ENCODE measurements at places on chromosomes 12 and 14.

DNA sequence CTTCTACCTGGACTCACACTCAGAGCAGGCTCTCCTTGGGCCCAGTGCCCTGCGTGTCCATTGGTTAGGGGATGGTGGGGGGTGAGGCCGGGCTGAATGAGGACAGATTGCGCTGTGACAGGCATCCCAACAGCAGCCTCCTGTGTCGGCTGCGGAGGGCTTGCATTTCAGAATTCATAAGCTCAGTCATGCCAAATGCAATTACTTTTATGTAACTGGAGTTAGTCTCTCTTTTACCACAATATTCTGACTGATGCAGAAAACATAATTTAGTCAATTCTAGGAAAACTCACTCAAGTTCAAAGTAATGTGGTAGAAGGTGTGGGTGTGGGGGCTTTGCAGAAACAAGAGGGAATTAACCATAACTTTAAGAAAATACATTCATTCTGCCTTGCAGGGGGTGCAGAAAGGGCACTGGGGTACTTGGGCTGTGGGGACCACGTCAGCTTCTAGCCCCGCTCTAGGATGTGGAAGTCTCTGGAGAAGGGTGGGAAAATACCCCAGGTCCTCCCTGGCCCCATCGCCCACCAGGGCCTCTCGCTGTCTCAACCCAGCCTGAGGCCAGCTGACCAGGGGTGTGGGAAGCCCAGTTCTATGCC lies 257.7 kb downstream of the ADGRD1 start:
- no peak for DNase-seq

- DNase-seq: no peak
Observed at GRCh38 chr12:119178544-119179334, at the start of gene HSPB8. Gene HSPB8, plus strand, starts transcription at chr12:119178931. Its CDS starts 382 bp downstream, at chr12:119179313.

DNA sequence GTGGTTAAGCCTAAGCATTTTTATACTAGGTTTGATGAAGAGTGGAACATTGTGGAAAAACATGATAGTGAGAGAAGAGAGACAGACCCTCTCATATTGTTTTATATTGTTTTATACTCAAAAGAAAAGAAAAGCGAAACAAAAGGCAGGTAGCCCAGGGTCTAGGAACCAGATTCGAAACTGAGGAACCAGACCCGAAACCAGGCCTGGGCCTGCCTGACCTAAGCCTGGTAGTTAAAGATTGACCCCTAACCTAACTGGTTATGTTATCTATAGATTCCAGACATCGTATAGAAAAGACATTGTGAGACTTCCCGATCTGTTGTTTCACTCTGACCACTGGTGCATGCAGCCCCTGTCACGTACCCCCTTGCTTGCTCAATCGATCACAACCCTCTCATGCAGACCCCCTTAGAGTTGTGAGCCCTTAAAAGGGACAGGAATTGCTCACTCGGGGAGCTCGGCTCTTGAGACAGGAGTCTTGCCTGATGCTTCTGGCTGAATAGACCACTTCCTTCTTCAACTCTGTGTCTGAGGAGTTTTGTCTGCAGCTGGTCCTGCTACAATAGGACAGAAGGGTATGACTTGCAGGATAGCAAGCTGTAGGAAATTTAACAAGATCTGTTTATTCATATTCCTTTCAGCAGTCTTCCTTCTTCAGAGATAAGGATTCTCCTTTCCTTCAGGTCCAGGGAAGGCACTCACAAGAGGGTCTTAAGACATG lies 147.1 kb upstream of the PLEKHA5 start:
- DNase-seq: no peak

GRCh38 chr14:21880918-21881317 lies 207.3 kb upstream of the OR4E1 start:
- no peak for DNase-seq

DNA sequence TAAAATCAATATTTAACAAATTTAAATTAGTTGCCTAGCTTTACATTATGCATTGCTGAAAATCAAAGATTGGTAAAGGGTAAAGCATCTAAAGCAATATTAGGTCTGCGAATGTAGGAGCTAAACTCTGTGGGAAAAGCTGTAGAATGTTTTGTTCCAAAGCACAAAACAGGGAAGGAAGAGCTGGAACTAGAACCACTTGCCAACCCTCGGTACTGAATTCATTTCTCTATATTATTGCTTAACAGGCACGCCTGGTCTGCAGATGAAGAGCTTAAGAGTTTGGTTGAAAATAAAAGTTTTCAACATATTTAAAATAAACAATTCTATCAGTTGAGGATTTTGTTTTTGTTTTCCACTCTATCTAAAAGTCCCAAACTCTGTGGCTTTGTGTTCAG lies 1252.8 kb upstream of the SEL1L start:
- DNase-seq: no peak

DNA sequence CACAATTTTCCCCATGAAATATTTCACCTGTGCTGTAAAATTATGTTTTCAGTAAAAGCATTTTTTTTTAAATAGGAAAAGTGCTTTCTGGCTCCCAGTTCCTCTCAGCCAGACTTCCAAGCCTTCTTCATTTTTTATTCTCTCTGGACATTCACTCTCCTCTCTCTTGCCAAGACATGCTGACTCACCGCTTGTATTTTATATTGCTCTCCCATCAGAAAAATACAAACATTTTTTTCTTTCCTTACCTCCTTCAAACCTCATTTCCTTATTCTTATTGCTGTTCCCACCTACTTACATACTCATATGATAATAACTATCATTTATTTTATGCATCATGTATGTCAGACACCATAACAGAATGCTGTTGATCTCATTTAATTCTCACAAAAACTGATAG lies 37.7 kb upstream of the ZNF641 start:
- DNase-seq: no peak

DNA sequence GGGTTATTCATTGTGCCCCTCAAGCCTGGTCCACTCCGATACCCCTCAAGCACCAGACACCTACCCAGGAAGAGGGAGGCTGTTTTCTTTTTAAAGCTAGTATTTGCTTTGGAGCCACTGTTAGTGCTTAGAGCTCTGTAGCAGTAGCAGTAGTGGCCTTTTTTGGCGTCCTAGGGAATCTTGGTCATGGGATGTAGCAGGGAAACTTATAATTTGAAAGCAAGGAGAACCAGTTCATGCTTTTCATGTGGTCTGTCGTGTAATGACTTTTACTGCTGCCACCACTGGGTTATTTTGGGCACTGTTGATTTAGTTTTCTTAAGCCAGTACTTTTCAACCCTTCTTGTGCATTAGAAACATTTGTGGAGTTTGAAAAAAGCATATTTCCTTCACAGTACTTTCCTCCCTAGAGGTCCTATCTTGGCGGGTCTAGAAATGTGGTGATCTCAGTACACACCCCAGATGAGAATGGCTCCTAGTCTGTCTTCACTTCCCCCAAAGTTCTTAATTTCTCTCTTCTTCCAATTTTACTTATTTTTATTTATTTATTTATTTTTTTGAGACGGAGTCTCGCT lies 49.7 kb downstream of the MARK3 start:
- no peak for DNase-seq

GRCh38 chr12:26612203-26612602 lies 220.8 kb downstream of the ITPR2 start:
- no peak for DNase-seq

DNA sequence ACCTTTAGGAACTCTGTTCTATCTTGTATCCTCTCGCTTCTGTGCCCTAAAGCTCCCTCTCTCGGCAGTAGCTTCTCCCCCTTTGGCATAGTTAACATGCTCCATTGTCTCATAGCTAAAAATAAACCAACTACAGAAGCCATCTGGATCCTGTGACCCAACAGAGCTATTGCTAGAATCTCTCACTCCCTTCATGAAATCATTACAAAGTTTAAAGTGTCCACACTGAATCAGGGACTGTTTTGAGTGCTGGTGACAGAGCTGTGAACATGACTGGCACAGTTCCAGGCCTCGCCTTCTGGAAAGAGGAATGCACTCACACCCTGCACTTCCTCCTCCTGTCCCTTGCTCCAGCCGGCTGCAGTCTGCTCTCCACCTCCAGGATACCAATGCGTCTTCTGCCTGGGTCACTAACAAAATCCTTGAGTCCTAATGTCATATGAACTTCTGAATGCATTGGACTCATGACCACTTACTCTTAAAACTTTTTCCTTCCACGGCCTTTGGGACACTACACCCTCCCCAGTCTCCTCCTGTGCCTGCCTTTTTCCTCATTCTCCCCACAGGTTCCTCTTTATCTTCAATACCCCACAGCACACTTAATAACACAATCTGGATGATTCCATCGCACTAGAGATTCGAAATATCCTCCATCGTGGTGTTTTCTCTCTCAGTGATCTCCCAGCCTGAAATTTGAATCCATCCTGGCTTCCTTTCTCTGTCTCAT lies 13.2 kb downstream of the PLBD1 start:
- DNase-seq: no peak

- no peak for DNase-seq
Observed at GRCh38 chr14:34710744-34711143, 3.6 kb downstream of the CFL2 start.

GRCh38 chr12:65642061-65642661 lies 182.1 kb upstream of the HMGA2 start:
- DNase-seq: no peak

DNA sequence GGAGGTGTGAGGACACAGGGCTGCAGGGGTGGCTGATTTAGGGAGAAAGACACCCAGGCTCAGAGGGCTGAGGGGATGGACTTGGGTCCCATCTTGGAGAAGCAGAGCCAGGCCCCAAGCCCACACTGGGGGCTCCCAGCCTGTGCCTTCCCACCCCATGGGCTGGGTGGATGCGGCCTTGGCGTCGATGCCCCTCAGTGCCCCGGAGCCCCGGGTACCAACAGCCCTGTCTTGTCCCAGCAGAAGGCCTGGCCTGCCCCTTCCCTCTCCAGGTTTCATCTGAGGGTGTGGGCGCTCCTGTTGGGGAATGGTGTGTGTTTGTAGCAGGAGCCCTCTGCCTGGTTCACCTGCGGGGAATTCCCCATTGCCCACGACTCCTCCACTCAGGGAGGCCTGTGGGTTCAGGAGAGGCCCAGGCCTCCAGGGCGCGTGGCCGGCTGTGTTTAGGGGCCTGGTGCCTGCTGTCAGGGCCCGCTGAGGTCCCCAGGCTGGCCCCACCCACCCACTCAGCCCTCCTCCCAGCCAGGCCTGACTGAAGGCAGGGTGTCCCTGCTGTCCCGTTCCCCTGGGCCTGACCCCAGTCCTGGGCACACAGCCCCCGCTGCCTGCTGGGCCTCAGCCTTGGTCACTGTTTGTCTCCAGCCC lies 51.1 kb upstream of the BEGAIN start:
- DNase-seq: no peak

DNA sequence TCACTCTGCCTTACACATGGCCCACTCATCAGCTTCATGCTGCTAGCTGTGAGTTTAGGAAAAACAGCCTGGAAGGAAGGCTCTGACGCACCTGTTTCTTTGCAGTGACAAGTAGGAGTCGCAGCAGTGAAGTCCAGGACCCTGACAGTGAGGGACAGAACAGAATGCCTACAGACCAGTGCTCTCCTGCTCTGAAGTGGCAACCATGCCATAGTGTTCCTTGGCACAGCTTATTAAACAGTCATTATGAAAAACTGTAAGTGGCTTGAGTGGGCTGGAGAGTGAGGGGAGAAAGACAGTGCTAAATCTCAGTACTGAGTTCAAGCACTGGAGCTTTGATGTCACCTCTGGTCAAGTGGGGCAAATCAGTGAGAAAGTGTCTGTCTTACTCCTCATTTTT lies 61.7 kb downstream of the MYRFL start:
- DNase-seq: no peak

- DNase-seq: no peak
Observed at GRCh38 chr12:124715121-124715990, 147.9 kb upstream of the NCOR2 start.

Data from hematopoietic multipotent progenitor cell treated with erythropoietin and hydrocortisone succinate and interleukin-3 and kit ligand, for 15 days (in vitro differentiated cells).